WERI-Rb-1 (cell line): ENCODE measurements at places on chromosomes 7 and 10.

GRCh38 chr10:1195828-1196227 is 139.6 kb downstream of the WDR37 start:
- no peak for DNase-seq

DNA sequence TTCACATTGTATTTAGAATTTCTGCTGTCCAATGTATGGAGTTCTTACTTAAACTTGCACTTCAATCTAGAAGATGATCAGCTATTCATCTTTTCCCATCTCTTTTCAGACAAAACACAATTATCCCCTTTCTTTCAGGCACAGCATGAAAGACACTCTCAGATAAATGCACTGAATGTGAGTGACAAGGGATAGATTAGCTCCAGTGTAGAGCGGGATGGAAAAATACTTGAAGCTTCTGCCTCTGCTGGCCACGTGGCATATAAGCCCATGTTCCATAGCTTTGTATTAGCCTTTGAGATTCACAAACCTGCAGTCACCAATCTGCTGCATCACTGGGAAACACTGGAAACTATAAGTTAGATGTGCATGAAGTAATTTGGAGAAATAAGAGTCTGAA is 162.2 kb upstream of the FAM3C start:
- DNase-seq: no peak

DNA sequence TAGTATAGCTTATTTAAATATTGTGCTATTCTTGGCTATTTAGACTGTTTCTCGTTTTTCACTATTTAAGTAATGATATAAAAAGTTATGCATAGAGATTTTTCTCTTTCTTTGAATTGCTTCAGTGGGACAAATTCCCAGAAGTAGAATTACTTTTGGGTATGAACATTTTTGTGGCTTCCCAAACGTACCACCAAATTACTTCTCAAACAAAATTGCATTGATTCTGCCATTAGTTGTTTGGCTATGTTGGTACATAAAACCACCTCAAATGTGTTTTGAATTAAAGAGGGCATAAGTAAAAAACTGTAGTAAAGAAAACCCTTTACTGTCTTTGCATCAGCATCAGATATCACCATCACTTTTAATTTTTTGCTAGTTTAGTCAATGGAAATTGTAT is 31.0 kb downstream of the AKR1B1 start:
- no peak for DNase-seq

DNA sequence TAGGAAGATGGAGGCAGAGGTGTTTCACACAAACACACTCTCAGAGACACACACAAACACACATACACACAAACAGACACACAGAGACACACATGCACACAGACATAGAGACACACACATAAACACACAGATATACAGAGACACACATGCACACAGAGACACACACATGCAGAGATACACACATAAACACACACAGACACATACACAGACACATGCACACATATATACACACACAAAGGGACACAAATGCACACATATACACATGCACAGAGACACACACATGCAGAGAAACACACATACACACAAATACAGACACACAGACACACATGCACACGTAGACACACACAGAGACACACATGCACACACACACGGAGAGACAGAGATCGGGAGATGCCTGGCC is 163.3 kb downstream of the TCERG1L start:
- DNase-seq: no peak

- DNase-seq: no peak
Measured at GRCh38 chr7:112881-113280, 79.5 kb upstream of the FAM20C start.

DNA sequence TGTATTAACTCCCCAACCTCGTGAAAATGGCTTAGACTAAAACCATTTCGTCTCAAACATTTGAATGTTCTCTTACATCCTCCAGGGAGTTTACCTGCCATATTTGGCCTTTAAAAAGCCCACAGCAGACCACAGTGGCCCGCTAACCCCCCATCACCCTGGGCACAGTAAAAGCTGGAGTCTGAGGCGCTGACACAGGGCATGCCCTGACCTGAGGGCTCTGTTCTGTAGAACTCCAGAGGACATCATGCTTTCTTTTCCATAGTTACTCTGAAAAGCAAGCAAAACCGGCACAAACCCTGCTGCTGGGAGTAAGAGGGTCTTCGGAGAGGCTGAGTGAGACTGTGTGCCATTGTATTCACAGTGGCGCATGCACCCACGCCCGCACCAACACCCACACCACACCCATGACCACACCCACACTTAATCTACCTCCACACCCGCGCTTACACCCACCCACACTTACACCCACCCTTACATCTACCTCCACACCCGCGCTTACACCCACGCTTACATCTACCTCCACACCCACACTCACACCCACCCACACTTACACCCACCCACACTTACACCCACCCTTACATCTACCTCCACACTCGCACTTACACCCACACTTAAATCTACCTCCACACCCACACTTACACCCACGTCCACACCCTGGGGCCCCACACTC is 32.1 kb downstream of the LRRC27 start:
- no peak for DNase-seq

GRCh38 chr7:146514304-146514703 is 397.7 kb downstream of the CNTNAP2 start:
- no peak for DNase-seq

GRCh38 chr7:104695563-104695962 is 318.4 kb upstream of the KMT2E start:
- no peak for DNase-seq

DNA sequence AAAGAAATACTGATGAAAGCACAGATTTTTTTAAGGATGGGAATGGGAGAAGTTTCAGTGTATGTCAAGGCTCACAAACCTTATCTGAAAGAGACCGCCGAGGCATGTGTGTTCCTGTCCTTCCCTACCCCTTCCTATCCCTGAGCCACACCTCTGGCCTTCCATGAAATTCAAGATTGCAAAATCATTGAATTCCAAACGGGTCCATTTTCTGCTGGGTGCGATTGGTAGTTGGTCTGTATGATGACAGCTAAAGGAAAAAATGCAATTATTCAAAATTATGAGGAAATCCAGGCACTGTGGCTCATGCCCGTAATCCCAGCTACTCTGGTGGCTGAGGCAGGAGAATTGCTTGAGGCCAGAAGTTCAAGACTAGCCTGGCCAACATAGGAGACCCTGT is 170.1 kb downstream of the ARHGAP12 start:
- DNase-seq: no peak

GRCh38 chr10:112467541-112468075 is 20.6 kb downstream of the VTI1A start:
- no peak for DNase-seq

DNA sequence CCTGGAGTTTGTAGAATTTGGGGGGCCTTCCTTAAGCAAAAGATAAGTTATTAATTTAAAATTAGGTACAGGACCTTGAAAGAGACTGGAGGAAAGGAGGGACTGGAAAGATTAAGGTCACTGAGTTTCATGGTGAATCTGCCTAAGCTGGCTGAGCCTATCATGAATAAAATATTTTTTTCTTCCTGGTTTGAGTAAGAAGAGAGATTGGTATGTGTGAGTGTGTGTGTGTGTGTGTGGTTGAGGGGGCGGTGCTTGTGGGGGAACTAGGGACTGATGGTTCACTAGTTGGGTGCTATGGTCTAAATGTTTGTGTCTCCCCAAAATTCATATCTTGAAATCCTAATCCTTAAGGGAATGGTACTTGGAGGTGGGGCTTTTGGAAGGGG is 142.5 kb upstream of the PRKCQ start:
- no peak for DNase-seq

DNA sequence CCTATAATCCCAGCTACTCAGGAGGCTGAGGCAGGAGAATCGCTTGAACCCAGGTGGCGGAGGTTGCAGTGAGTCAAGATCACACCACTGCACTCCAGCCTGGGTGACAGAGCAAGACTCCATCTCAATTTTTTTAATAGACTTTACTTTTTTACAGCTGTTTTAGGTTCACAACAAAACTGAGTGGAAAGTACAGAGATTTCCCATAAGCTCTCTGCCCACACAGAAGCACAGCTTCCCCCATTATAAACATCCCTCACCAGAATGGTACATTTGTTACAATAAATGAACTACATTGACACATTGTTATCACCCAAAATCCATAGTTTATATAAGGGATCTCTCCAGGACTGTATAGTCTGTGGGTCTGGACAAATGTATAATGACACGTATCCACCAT is 14.6 kb upstream of the PRRT4 start:
- DNase-seq: no peak

DNA sequence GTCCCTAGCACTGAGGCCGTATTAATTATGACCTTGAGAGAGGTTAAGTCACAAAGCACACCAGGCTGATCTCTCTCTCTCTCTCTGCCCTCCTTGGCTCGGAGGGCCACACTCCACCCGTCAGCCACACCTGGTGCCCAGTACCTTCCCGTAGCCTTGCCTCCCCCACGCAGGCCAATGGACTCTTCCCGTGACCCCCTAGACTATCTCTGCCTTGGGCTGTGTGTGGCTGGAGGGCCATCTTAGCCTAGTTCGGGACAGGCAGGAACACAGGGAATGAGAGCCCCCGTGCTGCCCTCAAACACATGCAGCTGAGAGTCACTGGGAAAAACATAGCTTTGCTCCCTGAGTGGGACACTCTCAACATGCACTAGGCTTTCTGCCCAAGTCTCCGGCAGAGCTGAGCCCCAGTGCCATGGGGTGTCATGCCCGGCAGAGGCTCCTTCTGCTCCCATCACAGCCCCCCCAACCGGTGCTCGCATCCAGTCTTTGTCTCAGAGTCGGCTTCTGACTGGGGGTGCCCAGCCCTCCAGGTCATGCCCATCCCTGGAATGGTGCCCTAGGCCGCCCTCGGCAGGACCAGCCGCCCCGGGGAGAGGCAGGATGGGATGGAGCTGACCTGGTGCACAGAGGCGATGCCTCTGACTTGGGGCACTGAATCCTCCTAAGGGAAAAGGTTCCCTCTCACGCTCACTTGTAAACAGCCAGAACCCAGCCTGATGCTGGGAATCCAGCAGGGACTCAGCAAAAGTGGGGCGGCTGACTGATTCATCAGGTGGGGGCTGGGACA is 63.0 kb downstream of the TCERG1L start:
- DNase-seq: no peak

DNA sequence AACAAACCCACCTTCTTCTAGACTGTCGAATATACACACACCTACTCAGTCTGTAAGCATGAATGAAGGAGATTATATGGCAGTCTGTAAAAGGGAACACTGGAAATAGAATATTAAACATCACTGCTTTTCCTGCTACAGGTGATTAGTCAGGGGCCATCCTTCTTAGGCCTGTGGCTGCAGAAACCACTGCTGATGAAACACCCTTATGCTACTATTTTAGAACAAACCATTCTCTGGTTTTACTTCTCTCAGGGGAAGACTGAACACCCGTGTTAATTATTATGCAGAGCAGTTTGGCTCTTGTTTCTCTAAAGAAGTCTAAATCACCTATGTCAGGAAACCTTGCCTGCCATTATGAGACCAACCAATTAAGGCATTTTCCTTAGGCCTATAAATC is 351.1 kb upstream of the KLF6 start:
- DNase-seq: no peak

DNA sequence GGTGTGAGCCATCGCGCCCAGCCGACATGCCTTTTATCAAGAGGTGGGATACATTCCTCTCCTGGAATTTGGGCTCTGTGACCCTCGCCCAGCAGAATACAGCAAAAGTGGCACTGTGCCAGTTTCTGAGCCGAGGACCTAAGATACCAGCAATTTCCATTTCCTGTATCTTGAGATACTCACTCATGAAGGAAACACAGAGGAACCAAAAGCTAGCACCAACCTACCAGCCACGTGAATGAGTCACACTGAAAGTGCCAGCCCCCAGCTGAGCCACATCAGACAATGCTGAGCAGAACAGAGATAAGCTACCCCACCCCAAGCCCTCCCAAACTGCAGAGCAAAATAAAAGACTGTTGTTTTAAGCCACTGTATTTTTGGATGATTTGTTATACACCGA is 56.3 kb downstream of the CACUL1 start:
- DNase-seq: no peak

DNA sequence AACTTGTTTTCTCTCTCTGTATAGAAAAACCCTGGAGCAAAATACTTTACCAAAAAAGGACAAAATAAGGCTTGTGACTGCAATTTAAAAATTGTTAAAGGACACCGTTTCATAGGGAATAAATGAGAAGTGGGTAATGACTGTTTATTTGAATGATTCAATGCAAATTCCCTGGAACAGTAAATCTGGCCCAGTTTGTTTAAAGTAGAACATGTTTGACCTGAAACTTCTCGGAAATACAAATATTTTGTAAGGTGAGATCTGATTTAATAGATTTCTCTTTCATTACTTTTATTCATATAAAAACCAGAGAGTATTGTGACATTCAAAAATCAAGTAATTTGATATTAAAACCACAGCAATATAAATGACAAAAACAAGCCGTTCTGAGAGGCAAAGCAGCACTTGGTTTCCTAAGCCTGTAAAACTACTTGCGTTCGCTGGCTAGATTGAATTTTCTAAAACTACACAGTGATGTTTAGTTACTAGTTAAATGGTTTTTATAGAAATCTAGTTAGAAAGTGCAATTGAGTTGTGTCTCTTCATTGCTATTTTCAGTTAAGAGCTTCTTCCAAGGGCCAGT is 76.8 kb upstream of the PITRM1 start:
- no peak for DNase-seq

DNA sequence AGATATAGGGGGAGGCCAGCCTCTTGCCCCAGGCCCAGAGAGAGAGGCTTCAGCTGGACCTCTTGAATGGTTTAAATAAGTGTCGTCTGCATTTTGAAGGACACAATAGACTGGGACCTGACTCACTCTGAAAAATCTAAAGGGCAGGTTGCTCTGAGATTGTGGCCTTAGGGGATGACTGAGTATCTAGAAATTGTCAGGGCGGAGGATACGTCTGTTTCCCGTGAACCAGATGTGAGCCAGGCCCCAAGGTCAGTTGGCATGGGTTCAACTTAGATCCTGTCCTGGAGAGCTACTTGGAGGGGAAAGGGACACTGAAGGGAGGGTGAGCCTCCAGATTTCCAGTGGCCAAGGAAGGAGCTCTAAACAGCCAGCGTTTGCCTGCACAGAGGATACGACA is 110.2 kb downstream of the CHN2 start:
- no peak for DNase-seq

GRCh38 chr10:106612381-106612780 is 552.1 kb downstream of the SORCS1 start:
- no peak for DNase-seq

DNA sequence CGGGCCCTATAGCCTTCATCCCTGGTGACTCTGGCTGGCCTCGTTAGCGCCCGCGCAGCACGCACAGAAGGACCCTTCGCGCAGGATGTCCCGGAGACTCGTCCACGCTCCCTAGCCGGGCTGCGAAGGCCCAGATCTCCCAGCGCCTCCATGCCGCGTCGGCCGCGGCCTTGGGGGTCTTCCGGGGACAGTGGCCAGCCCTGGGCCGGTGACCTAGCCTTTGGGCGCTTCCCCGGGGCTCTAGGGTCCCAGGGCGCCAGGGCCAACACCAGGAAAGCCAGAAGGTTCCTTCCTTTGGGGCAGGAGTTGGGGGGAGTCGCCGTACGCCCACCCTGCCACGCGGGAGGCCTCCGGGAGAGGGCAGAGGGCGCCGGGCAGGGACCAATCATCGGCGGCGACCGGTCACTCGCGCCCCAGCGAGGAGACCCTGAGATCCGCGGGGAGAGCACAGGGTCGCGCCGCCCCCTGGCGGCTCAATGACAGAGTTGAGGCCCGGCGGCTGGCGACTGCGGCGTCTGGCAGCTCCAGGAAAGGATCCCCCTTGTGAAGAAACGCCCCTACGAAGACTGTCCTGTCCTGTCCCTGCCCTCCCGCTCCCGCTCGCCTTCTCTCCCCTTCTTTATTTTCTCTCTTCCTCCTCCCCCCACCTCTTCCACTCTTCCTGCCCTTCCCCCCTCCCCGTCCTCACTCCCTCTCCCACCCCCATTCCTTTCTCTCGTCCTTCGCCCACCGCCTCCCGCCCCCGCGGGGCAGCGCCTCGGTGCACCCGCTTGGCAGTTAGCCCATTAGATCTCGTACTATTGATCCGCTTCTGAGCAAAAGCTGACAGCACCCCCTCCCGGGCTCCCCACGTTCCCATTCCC is 62.3 kb upstream of the LBX1 start:
- DNase-seq: peak; percentile 94
